NCI-H1092 (cell line): ENCODE measurements at places on chromosomes 2 and 18.

- no peak for DNase-seq
Measured at GRCh38 chr18:39274535-39274934, 1708.9 kb upstream of the CELF4 start.

DNA sequence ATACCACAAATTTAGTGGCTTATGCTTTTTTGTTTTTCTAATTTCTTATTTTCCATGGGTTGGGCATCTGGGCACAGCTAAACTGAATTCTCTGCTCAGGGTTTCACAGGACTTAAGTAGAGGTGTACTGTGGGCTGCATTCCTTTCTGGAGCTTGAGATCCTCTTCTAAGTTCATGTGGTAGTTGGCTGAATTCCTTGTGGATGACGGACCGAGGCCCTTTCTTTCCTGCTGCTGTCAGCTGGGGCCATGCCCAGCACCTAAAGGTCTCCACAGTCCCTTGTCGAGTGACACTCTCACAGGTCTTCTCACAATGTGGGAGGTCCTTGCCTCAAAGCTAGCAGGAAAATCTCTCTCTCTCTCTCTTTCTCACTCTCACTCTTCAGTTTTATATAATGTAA, 433.5 kb upstream of the LRATD1 start:
- no peak for DNase-seq

GRCh38 chr2:143177096-143177786, 48.0 kb downstream of the ARHGAP15 start:
- no peak for DNase-seq

DNA sequence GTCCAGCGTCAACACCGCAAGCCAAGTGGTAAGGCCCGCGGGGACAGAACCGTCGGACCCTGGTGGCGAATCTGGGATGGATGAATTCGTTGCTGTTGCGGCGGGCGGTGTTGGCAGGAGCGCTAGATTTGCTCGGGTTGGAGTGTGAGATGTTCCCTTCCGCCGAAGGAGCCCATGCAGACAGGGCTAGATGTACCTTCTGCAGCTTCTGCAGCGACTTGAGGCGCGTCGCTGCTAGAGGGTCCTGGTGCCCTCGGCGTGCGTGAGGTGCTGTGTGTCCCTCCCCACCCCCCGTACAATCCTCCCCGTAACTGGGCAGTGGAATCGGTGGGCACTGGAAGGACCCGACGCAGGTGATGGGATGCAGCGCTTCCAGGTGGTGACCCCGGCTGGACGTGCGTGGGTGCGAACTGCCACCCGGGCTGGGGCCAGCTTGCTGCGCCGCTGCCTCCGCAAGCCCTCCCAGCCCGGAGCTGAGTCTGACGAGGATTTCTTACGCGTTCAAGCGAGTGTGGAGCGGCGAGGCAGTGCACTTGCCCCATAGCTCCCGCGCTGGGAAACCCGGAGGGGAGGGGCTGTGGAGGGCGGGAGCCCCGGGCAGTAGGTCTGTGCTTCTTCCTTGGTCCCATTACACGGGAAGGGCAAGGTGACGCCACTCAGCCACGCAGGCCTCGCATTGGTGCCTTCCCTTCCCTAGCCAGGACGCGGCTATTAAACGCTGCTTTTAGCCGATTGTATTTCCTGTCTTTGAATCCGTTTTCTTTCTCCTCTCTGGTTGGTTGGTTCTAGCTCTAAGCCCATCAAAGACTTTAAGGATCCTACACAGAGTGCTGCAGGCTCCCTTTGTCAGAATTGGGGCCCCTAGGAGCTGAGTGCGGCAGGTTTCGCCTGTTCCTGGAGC, 34.2 kb downstream of the CHRNA1 start:
- no peak for DNase-seq

DNA sequence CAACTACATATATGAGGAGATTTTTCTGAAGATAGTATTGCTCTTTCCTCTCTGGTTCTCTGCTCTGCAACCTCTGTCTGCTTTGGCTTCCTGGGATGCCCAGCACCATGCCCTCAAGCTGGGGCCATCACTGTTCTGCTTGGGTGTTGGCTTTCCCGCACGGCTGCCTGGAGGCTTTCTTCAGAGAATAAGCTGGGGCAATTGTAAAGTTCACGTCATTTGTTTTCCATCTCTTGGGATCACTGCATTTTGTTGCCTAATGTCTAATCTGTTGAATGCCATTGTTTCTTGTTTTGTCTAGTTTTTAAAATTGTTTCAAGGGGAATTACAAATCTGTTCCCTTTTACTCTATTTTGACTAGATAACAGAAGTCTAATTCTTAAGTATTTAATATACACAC, 437.3 kb upstream of the NRP2 start:
- DNase-seq: no peak

GRCh38 chr2:39494784-39495251, 57.7 kb upstream of the MAP4K3 start:
- no peak for DNase-seq

GRCh38 chr18:66729442-66730239, 125.8 kb upstream of the CDH19 start:
- no peak for DNase-seq

DNA sequence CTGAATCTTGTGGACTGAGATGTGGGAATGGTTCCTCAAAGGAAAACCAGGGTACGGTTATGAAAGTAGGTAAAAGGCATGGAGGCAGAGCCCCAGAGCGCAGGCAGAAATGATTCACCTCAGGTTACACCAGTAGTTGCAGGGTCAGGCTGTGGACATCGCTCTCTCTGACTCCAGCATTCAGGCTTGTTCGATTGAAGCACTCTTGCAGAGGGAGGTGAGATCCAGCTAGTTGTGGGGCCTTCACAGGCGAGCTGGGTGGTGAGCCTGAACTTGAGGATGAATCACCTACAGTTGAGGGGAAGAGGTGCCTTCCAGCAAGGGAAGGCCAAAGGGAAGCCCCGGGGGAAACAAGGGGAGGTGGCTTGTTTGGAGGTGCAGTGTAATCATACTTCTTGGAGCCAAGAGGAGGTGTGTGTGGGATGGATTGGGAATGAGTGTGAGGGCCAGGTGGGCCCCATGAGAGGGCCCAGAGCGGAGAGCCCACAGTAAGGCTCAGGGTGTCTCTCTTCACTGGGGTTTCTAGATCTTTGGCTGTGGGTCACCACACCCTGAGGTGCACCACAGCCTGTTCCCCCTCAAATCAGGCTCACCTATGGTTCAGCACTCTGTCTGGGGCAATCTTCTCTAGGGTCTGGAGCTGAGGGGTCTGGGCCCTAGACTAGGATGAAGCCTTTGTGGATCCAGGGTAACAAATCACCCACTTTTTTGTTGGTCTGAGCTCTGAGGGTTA, 48.5 kb upstream of the MCFD2 start:
- DNase-seq: no peak

- no peak for DNase-seq
Measured at GRCh38 chr2:64328756-64329155, 125.2 kb upstream of the LGALSL start.

GRCh38 chr18:79372991-79373390, 22.7 kb upstream of the NFATC1 start:
- DNase-seq: no peak

- DNase-seq: no peak
Measured at GRCh38 chr2:159903443-159904126, 105.6 kb upstream of the CD302 start.

DNA sequence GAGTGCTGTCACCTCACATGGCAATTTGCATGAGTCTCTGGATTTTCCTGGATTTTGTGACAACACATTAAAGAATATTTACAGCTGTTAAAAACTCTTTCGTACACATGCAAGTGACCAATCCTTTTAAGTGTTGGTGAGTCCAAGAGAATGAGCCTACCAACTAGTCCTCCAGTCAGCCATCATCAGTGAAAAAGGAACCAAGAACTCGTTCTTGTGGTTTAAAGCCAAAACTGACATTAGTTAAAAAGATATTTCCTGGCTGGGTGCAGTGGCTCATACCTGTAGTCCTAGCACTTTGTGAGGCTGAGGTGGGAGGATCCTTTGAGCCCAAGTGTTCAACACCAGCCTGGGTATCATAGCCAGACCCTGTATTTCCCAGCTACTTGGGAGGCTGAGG, 215.4 kb upstream of the ITGA4 start:
- DNase-seq: no peak

DNA sequence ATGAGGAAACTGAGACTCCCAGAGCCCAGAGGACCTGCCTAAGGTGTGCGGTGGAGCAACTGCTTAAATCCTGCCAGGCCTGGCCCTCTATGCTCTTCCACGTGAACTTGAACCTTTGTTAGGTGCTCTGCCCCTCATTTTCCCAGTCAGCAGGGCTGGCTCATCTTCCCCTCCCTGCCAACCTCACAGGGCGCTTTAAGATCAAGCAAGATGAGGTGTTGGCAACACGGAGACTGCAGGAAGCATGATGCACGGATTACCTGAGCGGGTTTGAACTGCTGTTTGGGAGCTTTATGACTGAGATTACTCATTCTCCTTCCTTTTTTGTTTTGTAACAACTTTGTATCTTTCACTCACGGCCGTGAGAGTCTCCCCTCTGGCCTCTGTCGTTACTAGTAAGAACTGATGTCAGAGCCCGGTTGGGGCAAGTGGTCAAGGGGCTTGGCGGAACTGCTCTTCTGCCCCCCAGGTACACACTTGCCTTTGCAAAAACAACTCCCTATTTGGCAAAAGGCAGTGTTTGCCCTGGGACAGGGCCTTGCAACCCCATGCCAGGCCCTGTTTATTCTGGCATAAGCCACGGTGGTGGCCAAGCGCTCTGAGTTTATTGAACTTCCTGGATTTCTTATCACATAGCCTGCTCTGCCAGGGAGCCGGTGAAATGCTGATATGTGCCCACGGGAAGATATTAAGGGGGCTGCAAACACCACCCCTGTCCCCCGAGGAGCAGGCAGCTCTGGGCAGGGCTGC, 127.8 kb downstream of the INHBB start:
- no peak for DNase-seq

GRCh38 chr2:121075641-121076497, 209.1 kb downstream of the TFCP2L1 start:
- DNase-seq: no peak

- DNase-seq: no peak
Measured at GRCh38 chr2:119809339-119810048, 49.8 kb downstream of the PTPN4 start.

DNA sequence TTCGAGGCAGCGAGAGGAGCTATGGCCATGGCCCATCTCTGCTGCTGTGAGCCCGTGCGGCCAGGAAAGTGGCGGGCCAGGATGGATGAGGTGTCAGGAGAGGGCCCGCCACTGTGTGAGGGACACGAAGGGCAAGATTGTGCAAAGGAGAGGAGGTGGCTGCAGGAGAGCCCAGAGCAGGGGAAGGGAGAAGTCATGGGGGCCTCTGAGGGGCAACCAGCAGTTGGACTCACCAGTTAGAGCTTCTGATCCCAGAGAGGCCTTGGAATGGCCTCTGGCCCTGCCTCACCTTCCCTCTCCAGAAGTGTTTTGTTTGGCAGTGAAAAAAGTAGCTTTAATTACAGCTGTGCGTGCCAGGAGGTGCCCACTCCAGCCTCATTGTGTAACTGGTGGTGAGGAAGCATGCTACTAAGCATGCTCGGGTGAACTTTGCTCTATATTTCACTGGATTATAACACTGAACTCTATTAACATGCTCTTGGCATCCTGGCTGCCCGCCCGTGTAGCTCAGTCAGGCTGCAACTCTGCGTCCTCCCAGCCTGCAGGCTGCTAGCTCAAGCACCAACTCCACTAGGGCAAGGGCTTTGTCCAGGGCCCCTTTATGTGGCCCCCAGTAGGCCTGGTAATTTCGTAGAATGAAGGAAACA, 34.2 kb downstream of the IMPA2 start:
- DNase-seq: no peak

DNA sequence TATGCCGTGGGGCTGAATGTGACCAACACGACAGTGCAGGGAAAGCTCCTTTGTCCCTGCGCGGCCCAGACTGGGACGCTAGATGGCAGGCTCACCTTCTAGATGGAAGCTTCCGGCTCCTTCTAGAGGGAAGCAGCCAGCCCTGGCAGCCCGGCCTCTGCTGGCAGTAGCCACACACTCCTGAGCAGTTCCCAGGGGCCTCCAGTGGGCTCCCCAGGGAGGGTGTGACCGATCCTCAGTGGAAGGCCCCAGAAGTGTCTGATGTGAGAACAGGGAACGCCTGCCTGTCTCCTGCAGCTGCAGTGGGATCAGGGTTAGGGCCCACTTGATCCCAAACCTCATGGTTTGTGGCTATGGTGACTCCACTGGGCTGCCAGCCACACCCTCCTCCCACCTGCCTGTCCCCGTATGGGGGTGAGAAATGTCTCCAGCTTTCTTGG, 48.5 kb upstream of the LRPPRC start:
- DNase-seq: peak; percentile 70

DNA sequence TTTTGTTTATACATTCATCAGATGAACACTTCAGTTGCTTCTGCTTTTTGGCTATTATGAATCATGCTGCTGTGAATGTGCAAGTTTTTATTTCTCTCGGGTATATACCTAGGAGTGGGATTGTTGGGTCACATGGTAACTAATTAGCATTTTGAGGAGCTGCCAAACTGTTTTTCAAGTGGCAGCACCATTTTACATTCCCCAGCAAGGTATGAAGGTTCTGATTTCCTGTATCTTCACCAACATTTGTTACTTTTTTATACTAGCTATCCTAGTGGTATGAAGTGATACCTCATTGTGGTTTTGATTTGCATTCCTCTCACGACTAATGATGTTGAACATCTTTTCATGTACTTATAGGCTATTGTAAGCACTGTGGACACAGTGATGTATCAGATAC, 53.9 kb downstream of the DYNC1I2 start:
- no peak for DNase-seq

GRCh38 chr2:148926981-148927401, 52.0 kb downstream of the KIF5C start:
- no peak for DNase-seq

- peak; percentile 53 for DNase-seq
Measured at GRCh38 chr18:59697236-59697932, at the start of gene CCBE1. TSS of gene CCBE1 (minus strand) at chr18:59697423.

DNA sequence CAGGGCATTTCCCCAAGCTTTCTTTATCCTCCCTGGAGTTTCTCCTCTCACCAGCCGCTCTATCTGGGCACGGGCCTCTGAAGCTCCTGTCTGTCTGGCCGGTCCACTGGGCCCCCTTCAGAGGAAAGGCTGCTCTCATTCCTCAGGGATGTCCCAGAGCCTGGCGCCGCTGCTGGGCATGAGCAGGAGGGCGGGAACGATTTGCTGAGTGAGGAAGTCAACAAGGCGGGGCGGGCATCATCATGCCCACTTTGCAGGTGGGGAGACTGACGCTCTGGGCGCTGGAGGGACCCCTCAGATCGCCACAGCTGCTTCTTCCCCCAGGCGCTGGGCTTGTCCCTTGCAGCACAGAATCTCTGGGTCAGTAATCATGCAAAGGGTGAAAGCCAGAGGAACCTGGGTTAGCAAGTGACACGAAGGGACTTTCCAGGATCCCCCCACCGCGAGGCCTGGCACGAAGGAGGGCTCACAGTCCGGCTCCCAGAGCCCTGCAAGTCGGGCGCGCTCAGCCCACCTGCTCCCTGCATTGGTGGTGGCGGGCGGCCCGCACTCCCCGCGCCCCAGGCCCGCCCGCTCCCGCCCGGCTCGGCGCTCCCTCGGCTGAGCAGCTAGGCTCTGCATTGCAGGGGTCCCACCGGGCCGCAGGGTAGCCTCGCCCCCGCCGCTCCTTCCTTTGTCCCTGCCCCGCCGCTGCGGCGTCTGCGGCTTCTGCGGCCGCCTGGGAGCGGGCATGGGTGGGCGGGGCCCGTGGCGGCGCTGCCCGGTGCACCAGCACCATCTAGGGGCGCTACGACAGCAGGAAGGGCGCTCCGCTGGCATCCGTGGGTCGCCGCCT, 157.8 kb downstream of the CYRIA start:
- no peak for DNase-seq

GRCh38 chr2:109703077-109703476, 88.9 kb downstream of the SOWAHC start:
- DNase-seq: no peak
